ENCODE measurements at places on chromosomes 16 and 17.

- no peak for DNase-seq
Observed at GRCh38 chr16:69890892-69891282, 60.2 kb upstream of the CLEC18A start.

DNA sequence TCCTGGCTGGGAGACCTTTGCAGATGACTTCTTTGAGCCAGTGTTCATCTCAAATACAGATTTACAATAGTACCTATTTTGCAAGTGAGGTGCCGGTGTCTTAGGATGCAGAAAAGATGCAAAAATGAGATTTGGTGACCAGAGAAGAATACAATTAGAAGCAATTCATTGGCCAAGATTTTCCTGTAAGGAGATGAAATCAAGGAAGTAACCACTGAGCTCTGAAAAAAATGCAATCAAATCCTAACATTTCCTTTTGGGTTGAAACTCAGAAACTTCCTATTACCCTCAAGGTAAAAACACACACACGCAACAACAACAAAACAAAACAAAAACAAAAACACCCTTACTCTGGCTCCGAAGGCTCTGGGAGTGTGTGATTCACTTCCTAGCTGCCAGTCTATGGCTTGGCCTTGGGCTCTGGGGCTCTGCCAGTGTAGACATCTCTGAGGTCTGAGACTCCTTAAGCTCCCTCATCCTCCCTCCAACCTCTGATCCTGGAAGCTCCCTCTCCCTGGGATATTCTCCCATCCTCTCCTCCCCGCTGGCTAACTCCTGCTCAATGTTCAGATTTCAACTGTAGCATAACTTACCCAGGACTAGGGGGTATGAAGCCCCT, 16.8 kb upstream of the MT4 start:
- no peak for DNase-seq

DNA sequence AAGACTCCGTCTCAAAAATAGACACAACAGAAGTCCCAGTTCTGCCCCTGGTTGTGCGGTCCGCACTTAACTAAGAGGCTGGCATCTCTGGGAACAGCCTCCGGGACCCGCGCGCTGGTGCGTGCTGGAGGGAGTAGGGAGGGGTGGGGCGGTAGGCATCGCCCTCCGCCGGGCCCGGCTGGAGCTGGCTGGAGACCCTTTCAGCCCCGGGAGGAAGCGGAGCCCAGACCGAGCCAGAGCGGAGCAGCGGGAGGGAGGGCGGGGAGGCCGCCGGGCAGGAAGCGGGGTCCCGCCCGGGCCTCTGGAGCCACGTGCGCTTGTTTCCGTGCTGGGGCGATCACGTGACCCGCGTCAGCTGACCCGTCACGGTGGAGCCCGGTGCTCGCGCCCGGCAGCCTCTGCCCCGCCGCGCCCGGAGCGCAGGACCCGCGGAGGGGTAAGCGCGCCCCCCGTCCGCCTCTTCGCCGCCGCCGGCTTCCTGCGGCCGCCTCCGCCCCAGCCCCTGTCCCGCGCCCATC, at the start of gene WDR81:
Gene WDR81 (plus strand): TSS at position 354 of the 518 bp plus-strand sequence. CDS start 256 bp downstream, outside the sequence.
- DNase-seq: peak; percentile 78

GRCh38 chr16:73151941-73152340, 104.0 kb upstream of the ZFHX3 start:
- DNase-seq: no peak

GRCh38 chr16:25370541-25370940, 112.9 kb upstream of the ZKSCAN2 start:
- DNase-seq: no peak

- DNase-seq: no peak
Observed at GRCh38 chr17:1490643-1491442, 1.6 kb downstream of the MYO1C start.

DNA sequence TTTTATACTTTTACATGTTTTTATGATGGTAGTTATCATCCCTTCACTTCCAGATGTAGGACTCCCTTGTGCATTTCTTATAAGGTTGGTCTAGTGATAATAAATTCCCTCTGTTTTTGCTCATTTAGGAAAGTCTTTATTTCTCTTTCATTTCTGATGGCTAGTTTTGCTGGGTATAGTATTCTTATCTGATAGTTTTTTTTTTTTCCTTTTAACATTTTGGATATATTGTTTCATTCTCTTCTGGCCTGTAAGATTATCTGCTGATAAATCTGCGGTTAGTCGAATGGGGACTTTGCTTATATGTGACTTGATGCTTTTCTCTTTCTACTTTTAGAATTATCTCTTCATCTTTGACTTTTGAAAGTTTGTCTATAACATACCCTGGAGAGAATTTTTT, 153.1 kb upstream of the MPHOSPH6 start:
- no peak for DNase-seq

DNA sequence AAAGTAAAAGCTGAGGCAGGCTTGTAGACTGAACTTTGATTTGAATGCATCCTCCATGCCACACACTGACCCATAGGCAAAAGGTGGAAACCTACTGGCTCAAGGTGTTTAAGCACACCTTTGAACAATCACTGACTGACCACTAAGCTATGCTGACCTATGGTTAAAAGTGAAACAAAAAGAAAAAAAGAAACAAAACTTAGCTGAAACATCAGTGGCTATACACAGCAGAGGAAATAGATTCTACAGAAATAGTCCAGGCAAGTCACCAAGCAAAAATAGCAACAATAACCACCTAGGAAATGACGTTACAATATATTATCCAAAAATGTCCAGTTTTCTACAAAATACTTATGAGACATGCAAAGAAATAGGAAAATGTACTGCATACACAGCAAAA, 60.2 kb downstream of the RPGRIP1L start:
- no peak for DNase-seq

GRCh38 chr16:84411768-84412167, 43.4 kb downstream of the ATP2C2 start:
- no peak for DNase-seq

GRCh38 chr17:57745242-57745641, at the start of gene CCDC182:
Gene CCDC182, minus strand, starts transcription at chr17:57745299. Its CDS starts 27 bp downstream, at chr17:57745272.
- DNase-seq: no peak

DNA sequence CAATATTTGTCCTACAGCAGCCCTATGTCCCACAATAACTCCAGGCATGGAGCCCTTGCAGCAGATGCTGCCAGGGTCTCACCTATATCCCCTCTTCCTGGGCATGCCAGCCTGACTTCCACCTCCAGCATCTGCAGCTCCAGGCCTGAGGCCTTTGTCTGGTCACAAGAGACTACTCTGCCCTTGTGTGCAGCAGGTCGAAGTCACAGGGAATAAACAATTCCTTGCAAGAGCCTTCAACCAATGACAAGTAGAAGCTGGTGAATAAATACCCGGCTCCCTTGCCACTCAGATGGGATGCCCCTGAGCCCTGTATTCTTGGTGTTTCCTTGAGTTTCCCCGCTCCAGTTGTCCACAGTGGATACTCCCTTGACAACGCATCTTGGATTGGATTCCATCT, 23.0 kb downstream of the CES1 start:
- DNase-seq: no peak

GRCh38 chr17:65931246-65932149, 260.4 kb downstream of the CEP112 start:
- DNase-seq: peak; percentile 94

DNA sequence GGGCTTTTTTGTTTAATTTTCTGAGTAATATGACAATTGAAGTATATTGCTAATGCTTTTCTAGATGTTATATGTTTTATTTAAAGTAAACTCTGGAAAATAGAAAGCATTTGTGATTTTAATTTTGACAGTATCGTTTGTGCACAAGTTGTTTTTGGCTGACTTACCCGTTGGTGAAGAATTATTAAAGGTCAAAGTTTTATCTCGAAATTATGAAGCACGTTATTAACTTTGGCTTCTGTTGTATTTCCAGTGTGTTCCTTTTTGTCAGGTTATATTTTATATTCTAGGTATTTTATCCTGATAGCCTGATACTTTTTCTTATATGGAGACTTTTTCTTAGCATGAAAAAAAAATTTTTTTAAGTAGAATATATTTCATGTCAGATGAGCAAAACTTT, 16.8 kb downstream of the PRKCA start:
- no peak for DNase-seq

GRCh38 chr16:8850279-8850885, 18.4 kb downstream of the CARHSP1 start:
- peak; percentile 94 for DNase-seq

DNA sequence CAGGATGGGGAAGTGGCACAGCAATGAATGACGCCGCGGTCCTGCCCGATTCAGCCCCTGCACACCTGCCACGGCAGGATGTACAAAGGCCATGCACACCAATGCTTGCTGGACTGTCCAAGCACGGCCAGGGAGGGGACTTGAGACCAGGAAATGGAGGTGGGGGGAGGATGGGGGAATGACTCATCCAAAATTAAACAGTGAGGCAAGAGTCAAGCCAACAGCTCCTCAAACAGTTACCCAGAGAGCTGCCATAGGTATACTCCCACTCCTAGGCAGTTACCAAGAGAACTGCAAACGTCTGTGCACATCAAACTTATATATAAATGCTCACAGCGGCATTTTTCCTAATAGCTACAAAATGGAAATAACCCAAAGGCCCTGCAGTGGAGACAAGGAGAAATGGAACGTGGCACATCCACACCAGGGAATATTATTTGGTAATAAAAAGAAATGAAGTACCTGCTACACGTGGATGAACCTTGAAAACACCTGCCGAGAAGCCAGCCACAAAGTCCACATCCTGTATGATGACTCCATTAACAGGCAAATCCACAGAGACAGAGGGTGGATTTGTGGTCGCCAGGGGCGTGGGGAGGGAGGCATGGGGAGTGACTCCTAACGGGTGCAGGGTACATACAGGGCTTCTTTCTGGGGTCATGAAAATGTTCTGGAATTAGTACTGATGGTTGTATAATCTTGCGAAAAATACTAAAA, 54.1 kb downstream of the VAC14 start:
- peak; percentile 94 for DNase-seq

GRCh38 chr17:43359469-43360110, 39.2 kb upstream of the ARL4D start:
- DNase-seq: no peak

DNA sequence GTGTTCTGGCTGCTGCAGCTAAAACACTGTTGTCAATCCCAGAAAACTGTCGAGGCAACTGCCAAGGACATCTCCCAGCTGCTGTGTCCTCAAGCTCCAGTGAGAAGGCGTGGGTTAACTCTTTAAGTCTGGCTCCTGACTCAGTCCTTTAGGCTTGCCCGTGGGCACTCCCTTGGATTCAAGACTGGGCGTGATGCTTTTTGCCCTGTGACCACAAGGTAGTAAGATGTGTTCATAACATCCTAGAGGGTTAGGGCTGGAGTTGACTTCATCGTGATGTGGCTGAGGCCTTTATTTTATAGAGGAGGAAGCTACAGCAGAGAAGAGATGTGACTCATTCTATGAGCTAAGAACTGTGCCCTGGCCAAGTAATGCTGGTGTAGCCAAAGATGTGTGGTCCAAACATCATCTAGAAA, 50.9 kb upstream of the TEKT3 start:
- peak; percentile 93 for DNase-seq

GRCh38 chr17:56158915-56159825, 5.9 kb downstream of the ANKFN1 start:
- no peak for DNase-seq

DNA sequence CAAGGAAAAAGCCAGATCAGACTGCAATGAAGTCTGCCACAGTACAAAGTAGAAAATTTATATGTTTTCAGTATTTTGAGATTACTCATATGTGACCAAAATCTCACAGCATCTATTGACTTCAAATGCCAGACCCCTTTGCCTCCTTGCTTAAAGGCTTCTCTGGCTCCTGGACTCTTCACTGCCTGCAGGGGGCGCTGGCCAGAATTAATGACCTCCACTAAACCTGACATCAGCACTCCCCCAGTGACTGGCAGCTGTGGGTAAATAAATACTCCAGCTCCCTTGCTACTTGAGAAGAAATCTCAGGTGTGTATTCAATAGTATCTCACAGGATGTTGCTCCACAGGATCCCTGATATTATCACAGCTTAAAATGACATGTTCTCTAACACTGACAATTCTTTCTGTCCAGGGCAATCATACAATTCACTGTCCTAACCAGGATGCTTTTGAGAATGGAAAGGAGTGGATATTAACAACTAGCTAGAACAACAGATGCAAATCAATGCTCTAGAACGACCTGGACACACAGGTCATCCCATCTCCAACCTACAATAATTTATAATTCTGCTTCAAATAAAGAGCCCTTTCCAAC, 4.0 kb downstream of the BECN1 start:
- peak; percentile 66 for DNase-seq

- no peak for DNase-seq
Observed at GRCh38 chr16:19499481-19499880, 22.4 kb downstream of the GDE1 start.

GRCh38 chr17:1002412-1002753, 5.5 kb downstream of the TIMM22 start:
- DNase-seq: peak; percentile 28

DNA sequence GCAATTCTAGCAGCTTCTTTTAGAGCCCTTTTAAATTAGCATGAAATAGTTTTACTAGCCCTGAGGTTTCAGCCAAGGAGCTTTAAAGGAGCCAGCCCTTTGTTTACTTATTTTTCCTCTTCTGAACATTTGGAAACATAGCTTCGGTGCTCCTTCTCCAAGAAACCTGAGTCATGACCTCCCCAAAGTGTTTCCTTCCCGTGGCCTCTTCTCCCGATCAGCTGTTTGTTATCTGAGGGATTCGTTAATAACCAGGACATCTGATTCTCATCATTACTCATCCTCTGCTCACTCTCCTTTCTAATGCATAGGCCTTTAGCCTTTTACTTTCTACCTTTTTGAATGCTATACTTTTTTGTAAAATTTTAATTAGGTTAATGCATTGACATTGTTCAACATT, 204.5 kb downstream of the WWOX start:
- DNase-seq: no peak

DNA sequence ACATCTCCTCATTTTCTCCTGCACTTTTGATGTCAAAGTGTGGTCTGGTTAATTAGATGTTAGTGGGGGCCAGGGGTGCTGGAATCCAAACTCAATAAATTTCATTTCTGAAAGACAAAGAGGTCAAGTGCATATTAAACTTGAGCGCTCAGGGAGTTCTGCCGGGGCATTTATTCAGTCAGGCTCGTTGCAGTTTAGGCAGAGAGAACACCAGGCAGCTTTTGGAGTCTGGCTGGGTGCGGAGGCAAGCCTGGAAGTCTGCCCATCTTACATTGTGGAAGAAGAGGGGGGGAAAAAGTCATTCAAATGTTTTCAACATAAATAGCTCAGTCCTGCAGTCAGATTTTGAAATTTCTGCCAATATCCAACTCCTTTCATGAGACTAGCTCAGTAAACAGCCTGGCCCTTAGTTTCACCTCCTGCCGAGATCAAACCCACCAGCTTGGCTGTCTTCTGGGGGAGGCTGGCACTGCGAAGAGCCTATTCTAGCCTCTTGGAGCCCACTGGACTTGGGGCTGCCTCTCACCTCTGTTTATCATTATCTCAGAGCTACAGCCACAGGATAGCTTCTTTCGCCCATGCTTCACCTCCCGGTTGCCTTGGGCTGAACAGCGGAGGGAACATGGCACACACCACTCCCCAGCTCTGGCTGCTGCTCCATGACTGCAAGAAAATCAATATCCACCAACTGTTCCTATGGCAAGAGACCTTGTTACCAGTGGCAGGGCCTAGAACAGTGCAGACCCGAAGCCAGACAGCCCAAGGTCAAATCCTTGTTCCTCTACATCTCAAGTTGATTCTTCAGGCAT, 177.4 kb upstream of the CDH5 start:
- DNase-seq: no peak

- DNase-seq: peak; percentile 79
Observed at GRCh38 chr17:81064678-81065475, 29.9 kb downstream of the BAIAP2 start.

Measured in LHCN-M2 (cell line).